T-cell (primary cell): ENCODE measurements at places on chromosomes 1 and 21.

GRCh38 chr1:74995821-74996220 lies 138.4 kb upstream of the LHX8 start:
- no peak overlapping the region for H3K27ac ChIP-seq
- H3K36me3 ChIP-seq: no peaks in the 10 kb centered on the region
- no peak for DNase-seq
- H3K4me3 ChIP-seq: no peak overlapping the region
- no peaks in the 10 kb centered on the region for H3K4me1 ChIP-seq

GRCh38 chr1:44707112-44707881 lies 23.7 kb downstream of the RNU5D-1 start:
- peaks cover 7% of the 10 kb centered on the region for H3K4me1 ChIP-seq
- no peak overlapping the region for H3K4me3 ChIP-seq
- H3K27ac ChIP-seq: no peak overlapping the region
- H3K36me3 ChIP-seq: no peaks in the 10 kb centered on the region
- no peaks in the 10 kb centered on the region for H3K27me3 ChIP-seq
- no peak for DNase-seq

DNA sequence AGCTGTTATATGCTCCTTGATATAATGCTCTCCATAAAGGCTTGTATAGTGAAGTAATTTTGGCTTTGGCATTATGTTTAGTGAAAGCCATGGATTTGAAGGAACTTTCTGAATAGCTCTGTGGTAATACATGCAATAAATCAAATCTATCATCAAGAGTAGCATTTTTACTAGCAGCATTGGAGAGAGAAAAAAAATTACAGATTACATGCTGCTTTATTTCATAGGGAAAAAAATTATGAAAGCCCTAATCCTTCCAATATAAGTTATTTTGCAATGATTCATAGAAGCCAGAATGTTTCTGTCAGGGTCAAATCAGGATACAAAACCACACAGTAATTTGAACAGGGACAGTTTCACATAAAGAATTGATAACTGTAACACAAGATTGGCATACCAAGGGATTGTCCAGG lies 250.0 kb downstream of the SPATA17 start:
- no peak for DNase-seq
- H3K4me1 ChIP-seq: no peaks in the 10 kb centered on the region
- no peaks in the 10 kb centered on the region for H3K36me3 ChIP-seq
- no peaks in the 10 kb centered on the region for H3K27me3 ChIP-seq

DNA sequence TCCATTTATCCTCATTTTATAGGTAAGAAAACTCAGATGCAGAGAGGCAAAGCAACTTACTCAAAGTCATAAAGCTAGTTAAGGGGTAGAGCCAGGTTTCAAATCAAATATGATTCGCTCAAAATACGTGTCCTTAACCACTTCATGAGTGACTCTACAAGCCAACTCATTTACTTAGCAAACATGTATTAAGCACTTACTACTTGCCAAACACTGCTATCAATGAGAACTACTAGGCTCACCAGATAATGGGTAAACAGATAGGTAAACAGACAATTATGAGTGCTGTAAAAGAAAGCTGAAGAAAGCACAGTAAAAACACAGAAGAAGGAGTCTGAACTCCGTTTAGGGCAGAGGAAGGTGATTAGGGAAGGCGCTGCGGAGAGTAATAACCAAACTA lies 65.9 kb downstream of the WDR64 start:
- H3K36me3 ChIP-seq: no peaks in the 10 kb centered on the region
- DNase-seq: no peak
- H3K27ac ChIP-seq: no peak overlapping the region
- peaks cover 4% of the 10 kb centered on the region for H3K4me1 ChIP-seq
- no peak overlapping the region for H3K4me3 ChIP-seq

DNA sequence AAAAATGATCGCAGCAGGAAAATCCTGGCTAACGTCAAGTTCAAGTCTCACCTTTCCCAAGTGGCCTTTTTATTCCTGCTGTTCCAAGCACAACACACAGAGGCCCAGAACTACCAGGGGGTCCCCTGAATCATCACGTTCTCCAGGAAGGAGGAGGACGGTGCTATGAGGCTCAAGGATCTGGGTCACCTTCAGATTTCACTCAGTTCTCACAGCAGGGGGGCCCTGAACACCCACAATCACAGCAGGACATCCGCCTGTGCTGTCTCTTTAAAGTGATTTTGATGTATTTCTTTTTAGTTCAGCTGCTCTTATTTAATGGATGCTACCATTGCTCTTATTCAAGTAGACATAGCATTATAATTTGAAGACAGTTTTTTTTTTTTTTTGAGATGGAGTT lies 173.4 kb downstream of the HUNK start:
- H3K27me3 ChIP-seq: no peaks in the 10 kb centered on the region
- no peaks in the 10 kb centered on the region for H3K36me3 ChIP-seq
- H3K4me1 ChIP-seq: no peaks in the 10 kb centered on the region
- DNase-seq: no peak

DNA sequence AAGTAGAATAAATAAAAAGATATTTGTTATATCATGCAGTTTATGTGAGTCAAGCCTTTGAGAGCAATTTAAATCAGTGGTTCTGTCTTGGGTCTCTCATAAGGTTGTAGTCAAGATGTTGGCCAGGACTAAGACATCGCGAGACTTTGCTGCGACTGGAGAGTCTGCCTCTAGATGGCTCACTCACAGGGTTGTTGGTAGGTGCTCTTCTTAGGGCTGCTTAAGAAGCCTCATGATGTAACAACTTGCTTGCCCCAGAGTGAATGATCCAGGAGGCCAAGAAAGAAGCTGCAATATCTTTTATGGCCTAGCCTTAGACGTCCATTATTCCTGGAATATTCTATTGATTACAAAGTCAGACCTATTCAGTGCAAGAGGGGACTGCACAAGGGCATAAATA lies 73.1 kb upstream of the CACHD1 start:
- H3K4me1 ChIP-seq: no peaks in the 10 kb centered on the region
- no peaks in the 10 kb centered on the region for H3K27me3 ChIP-seq
- DNase-seq: no peak
- H3K27ac ChIP-seq: no peak overlapping the region
- no peak overlapping the region for H3K4me3 ChIP-seq

DNA sequence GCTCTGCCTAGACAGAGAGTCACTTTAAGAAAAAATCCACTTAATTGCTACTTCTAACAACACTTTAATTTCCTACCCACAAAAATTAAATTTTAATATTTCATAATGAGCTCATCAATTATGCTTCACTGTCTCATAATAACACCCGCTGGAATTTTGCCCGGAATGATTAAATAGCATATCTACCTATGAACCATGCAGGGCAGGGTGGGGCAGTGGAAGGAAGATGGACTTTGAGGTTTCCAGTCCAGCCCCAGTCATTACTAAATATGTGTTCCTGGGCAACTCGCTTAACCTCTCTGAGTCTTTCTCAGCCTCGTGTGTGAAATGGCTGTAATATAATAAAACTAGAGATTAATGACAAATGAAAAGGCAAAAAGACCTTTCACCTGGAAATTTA lies 32.8 kb upstream of the SLC45A1 start:
- H3K27me3 ChIP-seq: peaks cover 6% of the 10 kb centered on the region
- H3K4me3 ChIP-seq: no peak overlapping the region
- no peak overlapping the region for H3K27ac ChIP-seq
- H3K4me1 ChIP-seq: no peaks in the 10 kb centered on the region
- no peak for DNase-seq

DNA sequence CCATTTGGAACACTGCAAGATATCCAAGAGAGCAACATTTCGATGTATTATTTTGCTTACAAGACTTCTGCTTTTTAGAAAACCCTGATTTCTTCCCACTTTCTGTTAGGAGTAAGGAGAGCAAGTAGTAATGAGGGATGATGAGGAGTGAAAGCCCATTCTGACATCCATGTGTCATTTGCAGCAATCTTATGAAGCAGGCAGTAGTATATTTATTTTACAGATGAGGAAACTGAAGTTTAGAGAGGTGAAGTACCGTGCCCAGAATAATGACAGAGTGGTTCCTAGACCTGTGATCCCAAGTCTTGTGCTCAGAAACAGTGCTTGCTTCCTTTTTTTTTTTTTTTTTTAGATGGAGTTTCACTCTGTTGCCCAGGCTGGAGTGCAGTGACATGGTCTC lies 7.1 kb upstream of the ZSCAN20 start:
- no peak overlapping the region for H3K27ac ChIP-seq
- H3K27me3 ChIP-seq: peaks cover 6% of the 10 kb centered on the region
- no peaks in the 10 kb centered on the region for H3K36me3 ChIP-seq
- no peak for DNase-seq

GRCh38 chr1:1082239-1082775 lies 8.2 kb upstream of the RNF223 start:
- H3K4me1 ChIP-seq: peaks cover 13% of the 10 kb centered on the region
- H3K36me3 ChIP-seq: peaks cover 3% of the 10 kb centered on the region
- no peak overlapping the region for H3K27ac ChIP-seq
- peaks cover 17% of the 10 kb centered on the region for H3K27me3 ChIP-seq

DNA sequence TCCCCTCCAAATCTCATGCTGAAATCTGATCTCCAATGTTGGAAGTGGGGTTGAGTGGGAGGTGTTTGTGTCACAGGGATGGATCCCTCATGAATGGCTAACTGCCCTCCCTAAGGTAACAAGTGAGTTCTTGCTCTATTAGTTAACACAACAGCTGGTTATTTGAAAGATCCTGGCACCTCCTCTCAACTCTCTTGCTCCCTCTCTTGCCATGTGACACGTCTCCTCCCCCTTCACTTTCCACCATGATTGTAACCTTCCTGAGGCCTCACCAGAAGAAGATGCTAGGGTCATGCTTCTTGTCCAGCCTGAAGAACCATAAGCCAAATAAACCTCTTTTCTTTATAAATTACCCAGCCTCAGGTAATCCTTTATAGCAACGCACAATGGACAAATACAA lies 28.5 kb downstream of the DENND2C start:
- H3K4me1 ChIP-seq: no peaks in the 10 kb centered on the region
- H3K4me3 ChIP-seq: no peak overlapping the region
- no peak for DNase-seq
- H3K27ac ChIP-seq: no peak overlapping the region

- no peak for DNase-seq
- no peaks in the 10 kb centered on the region for H3K4me1 ChIP-seq
- H3K4me3 ChIP-seq: no peak overlapping the region
Measured at GRCh38 chr1:230548997-230549396, 93.3 kb upstream of the COG2 start.

GRCh38 chr1:212495766-212496494 lies 63.2 kb downstream of the NENF start:
- no peak overlapping the region for H3K4me3 ChIP-seq
- no peak for DNase-seq
- H3K27me3 ChIP-seq: no peaks in the 10 kb centered on the region
- no peak overlapping the region for H3K27ac ChIP-seq
- no peaks in the 10 kb centered on the region for H3K36me3 ChIP-seq
- H3K4me1 ChIP-seq: no peaks in the 10 kb centered on the region

DNA sequence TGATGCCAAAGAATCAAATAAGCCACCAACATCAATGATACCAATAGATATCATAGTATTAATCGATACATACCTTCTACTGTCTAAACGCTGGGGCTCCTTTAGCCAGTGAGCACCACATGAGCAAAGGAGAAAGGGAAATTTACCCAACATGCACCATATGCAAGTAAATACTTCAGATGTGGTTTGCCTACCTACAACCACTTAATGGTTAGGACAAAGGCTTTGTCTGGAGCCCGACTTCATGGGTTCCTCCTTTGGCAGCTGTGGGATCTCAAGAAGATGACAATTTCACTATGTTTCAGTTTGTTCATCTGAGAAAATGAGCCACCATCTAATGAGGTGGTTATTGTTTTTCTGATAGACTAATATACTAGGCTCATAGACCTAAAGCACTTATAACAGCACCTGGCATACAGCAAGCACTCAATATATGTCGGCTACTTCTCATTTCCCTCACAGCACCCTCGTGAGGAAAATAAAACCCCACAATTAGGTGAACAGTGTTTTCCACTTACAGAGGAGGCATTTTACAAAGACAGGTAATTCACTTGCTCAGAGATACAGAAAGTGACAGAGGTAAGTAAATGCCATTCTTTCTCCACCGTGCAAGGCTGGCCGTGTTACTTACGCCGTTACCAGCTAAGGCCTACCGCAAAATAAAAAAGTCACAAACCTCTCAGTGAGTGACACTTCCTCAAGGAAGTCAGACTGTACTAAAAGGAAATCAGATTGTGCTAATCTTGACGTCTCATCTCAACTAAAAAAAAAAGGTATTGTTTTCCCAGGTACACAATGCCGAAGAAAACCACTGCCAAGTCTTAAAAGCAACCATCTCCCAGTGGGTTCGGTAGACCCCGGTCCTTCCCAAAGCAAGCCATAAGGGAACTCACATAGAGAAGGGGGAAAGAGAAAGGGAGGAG lies 1.6 kb downstream of the TTC13 start:
- peak overlapping the region; percentile 73 for H3K4me3 ChIP-seq
- H3K36me3 ChIP-seq: no peaks in the 10 kb centered on the region
- no peaks in the 10 kb centered on the region for H3K27me3 ChIP-seq
- H3K27ac ChIP-seq: peak overlapping the region; percentile 66
- H3K4me1 ChIP-seq: peaks cover 60% of the 10 kb centered on the region

- H3K27ac ChIP-seq: peak overlapping the region; percentile 96
- no peaks in the 10 kb centered on the region for H3K27me3 ChIP-seq
- H3K36me3 ChIP-seq: no peaks in the 10 kb centered on the region
Measured at GRCh38 chr1:109620401-109620791, 759 bp downstream of the AMPD2 start.

DNA sequence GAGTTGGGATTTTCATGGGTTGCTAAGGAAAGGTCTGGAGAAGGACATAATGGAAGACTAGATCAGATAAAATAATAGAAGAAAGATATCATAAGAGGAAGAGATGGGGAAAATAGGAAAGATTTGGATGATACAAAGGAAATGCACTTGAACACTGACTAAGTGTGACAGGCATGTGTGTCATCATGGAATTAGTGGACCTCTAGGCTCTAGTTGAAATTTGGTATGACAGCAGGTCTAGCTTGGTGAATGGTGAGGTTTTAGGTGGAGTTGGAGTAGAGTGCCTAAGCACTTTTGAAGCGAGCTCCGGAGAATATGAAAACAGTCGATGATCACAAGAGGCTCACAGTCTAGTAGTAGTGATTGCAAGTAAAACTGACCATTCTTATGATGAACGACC lies 73.0 kb upstream of the PTGS2 start:
- H3K36me3 ChIP-seq: no peaks in the 10 kb centered on the region
- no peak overlapping the region for H3K4me3 ChIP-seq
- H3K27ac ChIP-seq: no peak overlapping the region
- no peak for DNase-seq
- no peaks in the 10 kb centered on the region for H3K27me3 ChIP-seq
- no peaks in the 10 kb centered on the region for H3K4me1 ChIP-seq

- H3K36me3 ChIP-seq: no peaks in the 10 kb centered on the region
- H3K27ac ChIP-seq: no peak overlapping the region
- peak overlapping the region; percentile 79 for H3K4me3 ChIP-seq
- DNase-seq: no peak
- H3K27me3 ChIP-seq: no peaks in the 10 kb centered on the region
- H3K4me1 ChIP-seq: peaks cover 31% of the 10 kb centered on the region
Measured at GRCh38 chr21:46227811-46228344, 696 bp downstream of the LSS start.

- no peaks in the 10 kb centered on the region for H3K36me3 ChIP-seq
- peak overlapping the region; percentile 18 for H3K27ac ChIP-seq
Measured at GRCh38 chr1:206465951-206466350, 4.3 kb upstream of the IKBKE start.

GRCh38 chr21:35254006-35254764 lies 205.1 kb upstream of the RUNX1 start:
- no peak overlapping the region for H3K27ac ChIP-seq
- no peaks in the 10 kb centered on the region for H3K4me1 ChIP-seq
- no peak for DNase-seq
- no peaks in the 10 kb centered on the region for H3K27me3 ChIP-seq
